Type B pancreatic cell (in vitro differentiated cells): ENCODE measurements at places on chromosomes 1 and 21.

DNA sequence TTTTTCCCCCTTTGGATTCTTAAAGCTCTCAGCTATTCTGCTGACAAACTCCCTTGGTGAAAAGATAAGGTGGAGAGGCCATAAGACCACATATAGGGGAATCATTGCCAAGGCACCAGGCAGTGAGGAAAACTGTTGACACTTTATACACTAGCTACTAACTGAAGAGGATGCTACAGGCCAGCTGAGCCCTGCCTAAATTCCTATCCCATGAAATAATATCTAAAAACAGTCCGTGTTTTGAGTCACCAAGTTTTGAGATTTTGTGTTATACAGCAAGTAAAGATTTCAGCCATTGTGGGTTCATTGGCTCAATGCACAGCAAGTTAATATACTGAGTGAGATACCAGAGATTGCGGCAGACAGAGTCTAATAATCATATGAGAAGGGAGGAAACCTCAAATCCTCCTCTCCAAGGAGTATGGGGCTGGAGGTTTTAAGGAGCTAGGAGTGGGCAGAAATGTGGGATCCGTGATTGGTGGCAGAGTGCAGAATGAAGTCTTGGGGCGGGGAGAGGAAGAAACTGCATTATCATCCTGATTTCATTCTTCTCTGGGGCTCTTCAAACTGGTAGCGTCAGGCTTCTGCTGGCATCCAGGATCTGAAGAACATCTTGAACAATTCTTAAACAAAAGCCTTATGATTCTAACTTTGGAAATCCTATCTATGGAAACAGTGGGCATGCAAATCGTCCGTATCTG lies 9.2 kb downstream of the CLDN8 start:
- DNase-seq, result no peak

- DNase-seq, result no peak
Observed at GRCh38 chr1:19212167-19212566, 2.1 kb upstream of the UBR4 start.

DNA sequence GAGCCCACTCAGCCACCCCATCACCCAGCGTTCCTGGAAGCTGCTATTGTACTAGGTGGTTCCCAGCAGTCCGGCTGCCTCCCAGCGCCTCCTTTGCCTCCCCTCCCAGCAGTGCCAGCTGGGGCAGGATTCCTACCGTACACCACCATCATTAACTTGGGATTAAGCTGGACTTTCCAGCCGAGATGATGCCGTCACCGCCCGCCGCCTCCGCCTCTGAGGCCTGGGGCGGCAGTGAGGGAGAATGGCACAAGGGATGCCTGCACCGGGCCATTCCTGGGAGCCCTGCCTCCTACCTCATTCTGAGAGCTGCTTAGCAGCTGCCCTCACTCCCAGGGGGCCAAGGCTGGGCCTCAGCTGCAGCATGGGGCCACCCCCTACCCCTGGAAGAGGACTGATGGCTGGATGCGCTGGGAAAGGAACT lies 13.2 kb downstream of the CNTN2 start:
- DNase-seq, result no peak

DNA sequence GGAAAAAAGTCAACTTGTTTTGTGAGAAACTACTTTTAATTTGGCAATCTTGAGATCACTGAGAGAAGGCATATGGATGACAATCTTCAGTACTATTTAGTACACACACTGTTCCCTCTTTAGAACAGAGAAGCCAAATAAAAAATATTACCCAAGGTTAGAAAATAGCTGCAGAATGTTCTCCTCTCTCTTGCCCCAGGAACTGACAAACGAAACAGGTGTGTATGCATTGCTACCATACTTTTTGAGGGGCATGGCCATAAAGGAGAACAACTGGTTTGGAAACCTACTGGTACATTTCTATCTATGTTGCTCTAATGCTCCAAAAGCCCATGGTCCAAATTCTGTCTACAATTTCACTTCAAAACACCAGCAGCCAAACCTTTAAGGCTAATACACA lies 5.7 kb downstream of the TOR1AIP2 start:
- no peak for DNase-seq

DNA sequence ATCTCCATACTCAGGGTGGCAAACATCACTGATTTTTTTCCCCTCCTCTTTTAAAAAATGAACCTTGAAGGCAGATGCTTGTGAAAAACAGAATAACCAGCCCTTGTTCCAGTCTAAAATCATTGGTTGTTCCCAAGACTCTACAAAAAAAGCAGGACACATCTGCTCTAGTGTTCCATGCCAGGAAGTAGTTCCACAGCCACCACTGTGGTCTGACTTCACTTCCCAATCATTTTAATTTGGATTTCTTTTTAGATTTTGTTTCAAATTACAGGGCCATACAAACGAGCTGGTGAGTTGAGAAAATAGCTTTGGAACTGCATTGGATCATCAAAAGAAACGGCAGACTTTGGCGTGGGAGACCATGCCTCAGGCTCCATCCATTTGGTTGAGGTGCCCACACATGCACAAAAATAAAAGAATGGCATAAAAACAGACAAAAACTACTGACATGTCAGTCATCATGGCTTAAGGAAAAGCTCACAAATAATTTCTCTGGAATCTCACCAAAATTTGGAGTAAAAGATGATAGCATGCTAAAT lies 210.0 kb downstream of the GABPA start:
- DNase-seq, result no peak

- DNase-seq, result no peak
Observed at GRCh38 chr1:232635778-232636356, 5.9 kb upstream of the SIPA1L2 start.

GRCh38 chr1:118081387-118081786 lies 103.6 kb downstream of the SPAG17 start:
- no peak for DNase-seq

- DNase-seq, result no peak
Observed at GRCh38 chr21:45405819-45406762, 1.1 kb downstream of the COL18A1 start.

DNA sequence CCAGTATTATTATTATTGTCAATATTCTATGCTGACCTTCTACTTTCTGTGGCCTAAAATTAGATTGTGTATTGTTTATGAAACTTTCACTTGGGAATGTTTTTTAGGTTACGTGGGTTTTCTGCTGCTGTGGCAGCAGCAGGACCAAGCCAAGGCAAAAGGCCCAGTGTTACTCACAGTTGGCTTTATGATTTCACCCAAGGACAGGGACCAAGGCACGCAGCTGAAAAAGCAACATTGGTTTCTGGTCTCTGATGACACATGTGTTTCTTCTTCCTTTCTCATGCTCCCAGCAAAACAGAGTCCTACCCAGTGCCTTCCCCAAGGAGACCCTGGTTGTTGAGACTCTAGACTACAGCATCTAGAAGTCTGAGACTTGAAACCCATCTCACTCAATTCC lies 413.7 kb downstream of the SETD4 start:
- no peak for DNase-seq

GRCh38 chr1:116769994-116770393 lies 15.8 kb downstream of the CD2 start:
- no peak for DNase-seq

- no peak for DNase-seq
Observed at GRCh38 chr1:163747261-163747660, 425.5 kb downstream of the NUF2 start.

DNA sequence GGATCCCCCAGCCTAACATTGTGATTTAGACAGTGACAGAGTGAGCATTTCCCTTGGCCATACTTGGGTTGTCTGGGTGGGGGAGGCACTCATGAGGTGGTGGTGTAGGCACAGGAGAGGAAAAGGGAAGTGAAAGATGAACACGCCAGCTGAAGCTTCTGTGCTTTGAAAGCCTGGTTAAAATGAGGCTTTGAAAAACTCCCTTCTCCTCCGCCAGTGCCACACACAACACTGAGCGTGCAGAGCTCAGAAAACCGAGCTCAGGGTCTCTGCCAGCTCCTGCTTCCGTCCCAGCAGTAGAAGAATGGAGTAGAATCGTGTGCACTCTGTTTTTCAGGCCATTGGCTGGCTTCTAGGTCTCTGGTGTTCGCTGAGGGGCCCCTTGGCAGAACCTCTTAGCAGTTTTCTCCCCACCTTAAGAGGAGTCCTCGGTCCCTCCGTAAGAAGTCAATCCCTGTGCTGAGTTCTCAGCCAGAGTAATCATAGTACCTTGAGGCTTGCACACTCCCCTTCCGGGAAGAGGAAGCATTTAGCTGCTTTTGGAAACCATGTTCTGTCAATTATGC lies 12.9 kb downstream of the PLEKHM2 start:
- DNase-seq, result no peak

DNA sequence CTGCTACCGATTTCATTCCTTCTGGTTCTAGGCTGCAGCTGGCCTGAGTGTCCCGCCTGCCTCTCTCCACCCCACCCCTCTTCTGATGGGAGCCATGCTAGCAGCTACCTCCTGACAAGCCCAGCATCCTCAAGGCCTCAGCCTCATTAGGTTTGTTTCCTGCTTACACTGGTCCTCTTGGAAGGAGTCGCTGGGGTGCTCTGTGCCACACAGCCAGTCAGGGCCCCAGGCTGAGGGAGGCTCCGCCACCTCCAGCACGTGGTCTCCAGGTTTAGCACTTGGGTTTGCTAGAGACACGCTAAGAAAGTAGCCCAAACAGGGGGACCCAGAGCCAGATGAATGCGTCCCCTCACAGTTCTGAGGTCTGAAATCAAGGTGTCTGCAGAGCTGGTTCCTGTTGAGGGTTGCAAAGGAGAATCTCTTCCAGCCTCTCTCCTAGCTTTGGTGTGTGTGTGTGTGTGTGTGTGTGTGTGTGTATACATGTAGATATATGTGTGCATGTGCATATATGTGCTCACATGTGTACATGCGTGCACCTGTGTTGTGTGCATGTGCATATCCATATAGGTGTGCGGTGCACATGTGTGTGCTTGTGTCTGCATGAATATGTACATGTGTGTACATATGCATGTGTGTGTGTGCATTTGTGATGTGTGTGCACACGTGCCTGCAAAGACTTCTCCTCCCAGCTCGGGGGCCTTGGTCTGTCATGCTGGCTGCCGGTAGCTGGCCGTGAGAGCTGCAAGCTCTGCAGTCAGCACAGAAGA lies 301.1 kb upstream of the AJAP1 start:
- no peak for DNase-seq

GRCh38 chr1:29789221-29789909 lies 553.0 kb downstream of the PTPRU start:
- no peak for DNase-seq

- no peak for DNase-seq
Observed at GRCh38 chr1:231236938-231237337, 4.1 kb upstream of the GNPAT start.

- DNase-seq, result no peak
Observed at GRCh38 chr1:161198194-161198896, 509 bp downstream of the ADAMTS4 start.

GRCh38 chr1:179803104-179803503 lies 60.0 kb downstream of the FAM163A start:
- DNase-seq, result no peak
